ENCODE measurements at places on chromosomes 11 and 22. TPM values are rescaled to one million over a fixed set of nuclear protein-coding genes. Genes with fewer than 3 reads are reported as not detected.

DNA sequence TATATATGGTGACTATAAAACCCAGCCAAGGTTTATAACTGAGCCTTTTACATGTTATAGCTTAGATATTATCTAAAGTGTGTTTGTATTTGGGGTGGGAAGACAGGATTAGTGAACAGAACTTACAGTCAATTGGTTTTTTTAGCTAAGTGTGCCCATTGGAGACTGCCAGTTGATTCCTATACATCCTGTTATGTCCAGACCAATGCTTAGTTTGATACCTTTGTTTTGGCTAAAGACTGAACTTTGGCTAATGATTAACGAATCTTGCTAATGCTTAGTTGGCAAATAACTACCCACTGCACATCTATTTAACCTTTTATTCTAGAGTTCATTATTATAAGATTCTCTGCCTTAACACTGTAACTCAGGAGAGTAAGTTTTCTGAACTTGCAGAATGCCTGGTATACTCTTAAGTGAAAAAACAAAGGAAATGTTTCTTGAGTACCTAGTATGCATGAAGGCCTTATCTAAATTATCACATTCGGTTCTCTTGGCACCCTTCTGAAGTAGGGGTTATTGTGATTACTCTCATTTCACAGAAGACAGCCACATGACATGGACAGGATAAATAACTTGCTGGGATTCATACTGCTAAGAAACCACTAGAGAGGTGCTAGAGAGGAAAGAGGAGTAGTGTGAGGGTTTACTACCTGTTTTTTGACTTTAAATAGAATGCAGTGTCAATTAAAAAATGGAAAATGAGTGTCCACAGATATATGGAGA, 54.0 kb downstream of the KREMEN1 start:
- DNase-seq, result no peak

RIMBP3C gene
- total RNA-seq, result 0.26 TPM

DNA sequence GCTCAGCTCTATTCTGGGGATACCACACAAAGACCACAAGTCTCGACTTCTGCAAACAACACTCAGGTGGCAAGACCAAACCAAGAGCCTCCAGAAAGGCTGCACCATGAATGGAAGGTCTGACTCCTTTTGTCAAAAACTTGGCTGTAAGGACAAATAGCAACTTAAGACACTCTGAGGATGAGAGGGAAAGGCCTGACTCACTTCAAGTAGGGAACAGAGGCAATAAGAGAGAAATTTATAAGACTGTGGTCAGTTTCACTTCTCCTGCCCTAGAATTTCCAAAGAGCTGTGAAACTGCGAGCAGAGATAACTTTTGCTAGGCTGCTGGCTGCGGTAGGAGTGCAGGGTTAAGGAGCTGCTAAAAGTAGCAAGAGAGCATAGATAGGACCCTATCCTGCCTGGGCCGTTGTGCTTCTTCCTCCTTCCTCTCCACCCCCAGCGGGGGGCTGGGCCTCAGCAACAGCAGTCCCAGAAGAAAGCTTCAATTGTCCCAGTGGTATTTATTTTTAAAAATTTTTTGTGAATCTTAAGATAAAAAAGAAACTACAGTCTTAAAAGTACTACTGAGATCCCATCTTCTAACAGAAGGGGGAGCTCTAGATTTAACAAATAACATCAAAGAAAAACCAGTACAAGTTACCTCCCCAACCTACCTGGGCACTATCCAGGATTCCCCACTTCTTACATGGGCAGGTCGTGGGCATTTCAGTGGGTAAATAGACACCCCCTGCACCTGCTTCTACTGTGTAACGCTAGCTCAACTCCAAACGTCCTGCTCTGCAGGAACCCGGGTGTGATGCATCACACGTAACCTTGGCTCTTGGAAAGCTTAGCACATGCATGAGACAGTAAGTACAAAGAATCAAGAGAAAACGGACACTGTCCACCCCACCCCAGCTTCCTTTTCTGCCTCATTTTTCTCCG, 66.4 kb downstream of the SGSM3 start:
- no peak for DNase-seq

DNA sequence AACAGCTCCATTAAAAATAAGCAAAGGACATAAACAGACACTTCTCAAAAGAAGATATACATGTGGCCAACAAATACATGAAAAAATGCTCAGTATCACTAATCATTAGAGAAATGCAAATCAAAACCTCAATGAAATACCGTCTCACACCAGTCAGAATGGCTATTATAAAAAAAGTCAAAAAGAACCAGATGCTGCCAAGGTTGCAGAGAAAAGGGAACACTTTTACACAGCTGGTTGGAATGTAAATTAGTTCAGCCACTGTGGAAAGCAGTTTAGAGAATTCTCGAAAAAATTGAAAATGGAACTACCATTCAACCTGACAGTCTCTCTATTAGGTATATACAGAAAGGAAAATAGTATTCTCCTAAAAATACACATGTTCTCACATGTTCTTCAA, 102.4 kb upstream of the FIBIN start:
- DNase-seq, result no peak

- no peak for DNase-seq
Observed at GRCh38 chr11:127620671-127621070, 620.1 kb upstream of the KIRREL3 start.
